ENCODE measurements at places on chromosomes 13 and 19.

DNA sequence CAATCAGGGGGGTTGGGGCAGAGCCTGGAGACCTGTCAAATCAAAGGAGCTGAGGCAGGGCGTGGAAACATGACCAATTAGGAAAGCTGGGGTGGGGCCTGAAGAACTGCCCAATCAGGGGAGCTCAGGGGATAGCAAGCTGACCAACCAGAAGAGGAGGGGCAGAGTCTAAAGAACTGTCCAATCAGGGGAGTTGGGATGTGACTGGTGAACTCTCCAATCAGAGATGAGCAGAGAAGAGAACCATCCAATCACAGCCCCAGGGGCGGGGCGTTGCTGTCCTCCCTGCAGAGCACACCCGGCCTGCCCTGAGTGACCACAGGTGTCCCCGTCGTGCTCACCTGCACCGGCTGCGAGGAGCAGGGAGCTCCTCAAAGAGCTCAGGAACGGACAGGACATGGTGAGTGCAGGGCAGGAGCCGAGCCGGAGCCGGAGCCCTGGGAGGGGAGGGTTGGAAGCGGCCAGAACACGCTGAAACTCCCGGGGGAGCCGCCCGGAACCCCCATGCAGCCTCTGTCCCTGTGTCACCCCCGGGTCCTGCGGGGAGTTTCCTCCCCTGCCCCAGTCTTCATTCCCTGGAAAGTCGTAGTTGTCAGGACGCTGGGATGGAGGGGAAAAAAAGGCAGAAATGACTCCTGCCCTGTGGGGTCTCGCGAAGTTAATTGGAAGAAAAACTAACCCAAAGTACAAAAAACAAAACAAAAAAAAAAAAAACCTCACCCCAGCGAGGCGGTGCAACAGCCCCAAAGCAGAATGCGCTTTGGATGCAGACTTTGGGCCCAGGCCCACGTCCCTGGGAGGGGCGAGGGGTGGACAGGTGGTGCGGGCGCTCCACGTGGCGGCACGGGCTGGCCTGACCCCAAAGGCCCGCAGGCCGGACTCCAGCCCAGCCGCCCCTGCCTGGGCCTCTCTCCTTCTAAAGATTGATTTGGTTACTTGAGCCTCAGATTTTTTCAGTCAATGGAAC is at the start of gene ZNF556:
Gene ZNF556, plus strand, starts transcription at position 311 of the 967 bp plus-strand sequence. Its CDS starts 87 bp downstream, at position 398.
- no peak for DNase-seq

DNA sequence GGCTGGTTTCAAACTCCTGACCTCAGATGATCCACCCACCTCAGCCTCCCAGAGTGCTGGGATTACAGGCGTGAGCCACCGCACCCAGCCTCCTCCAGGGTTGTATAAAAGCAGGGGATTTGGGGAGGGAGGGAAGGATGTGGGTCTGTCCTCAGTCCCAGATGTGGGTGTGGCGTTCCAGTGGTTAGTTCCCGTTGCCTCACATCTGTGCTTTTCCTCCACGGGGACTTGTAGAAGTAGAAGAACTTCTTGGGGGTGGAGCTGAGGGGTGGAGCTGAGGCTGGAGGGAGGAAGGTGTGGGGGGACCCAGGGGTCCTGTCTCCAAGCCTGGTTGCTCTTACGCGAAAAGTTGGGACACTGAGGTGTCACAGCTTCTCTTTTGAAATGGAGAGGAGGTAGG is 514 bp upstream of the MCEMP1 start:
- no peak for DNase-seq

DNA sequence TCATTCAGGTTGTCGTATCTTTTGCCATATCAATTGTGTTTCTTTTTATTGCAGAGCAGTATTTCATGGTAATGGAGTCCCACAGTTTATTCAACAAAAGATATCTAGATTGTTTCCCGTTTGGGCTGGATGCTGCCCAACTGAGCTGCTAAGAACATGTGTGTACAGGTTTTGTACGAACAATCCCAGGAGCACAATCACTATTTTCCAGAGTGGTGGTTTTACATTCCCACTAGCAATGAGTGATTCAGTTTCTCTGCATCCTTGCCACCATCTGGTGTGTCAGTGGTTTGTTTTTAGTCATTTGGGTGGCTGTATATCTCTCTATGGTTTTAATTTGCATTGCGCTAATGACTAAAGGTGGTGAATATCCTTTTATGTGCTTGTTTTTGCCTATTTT is 52.7 kb upstream of the ZDHHC20 start:
- no peak for DNase-seq

DNA sequence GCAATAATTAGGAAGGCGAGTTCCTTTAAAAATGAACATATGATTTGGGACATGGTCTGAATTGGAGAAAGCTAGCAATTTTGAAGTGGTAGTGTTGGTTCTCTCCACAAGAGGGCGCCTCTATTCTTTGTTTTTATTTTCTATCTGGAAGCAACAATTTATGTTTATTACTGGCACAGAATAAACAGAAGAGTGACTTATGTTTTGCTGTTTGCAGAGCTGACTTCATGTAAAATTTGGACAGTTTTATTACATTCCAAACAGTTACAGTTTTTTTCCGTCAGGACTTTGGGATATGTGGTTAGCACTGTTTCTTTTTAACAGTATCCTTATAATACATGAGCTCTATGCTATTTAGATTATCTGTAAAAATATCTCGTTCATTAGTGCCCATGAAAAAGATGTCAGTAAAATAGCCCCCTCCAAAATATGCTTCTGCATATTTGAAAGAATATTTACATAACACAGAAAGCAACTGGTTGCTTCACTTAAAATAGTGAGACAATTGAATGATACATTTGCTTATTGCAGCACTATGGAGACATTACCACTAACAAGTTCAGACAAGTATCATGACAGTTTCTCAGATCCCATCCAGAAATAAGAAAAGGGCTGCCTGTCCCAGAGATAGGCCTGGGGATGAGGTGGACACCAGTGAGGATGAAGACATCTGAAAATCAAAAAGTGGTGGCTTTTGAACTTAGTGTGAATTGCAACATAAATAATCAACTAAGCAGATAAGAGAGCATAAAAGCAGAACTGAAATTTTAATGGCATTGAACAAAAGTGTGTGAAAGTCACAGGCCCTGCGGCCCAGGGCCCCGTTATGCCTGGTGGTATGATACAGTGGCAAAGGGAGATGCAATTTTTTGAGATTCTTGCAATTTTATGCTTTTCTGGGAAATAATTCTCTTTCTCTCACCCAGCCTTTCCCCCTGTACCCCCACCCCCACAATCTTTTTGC is 32.3 kb upstream of the FGF9 start:
- DNase-seq = peak; percentile 28

DNA sequence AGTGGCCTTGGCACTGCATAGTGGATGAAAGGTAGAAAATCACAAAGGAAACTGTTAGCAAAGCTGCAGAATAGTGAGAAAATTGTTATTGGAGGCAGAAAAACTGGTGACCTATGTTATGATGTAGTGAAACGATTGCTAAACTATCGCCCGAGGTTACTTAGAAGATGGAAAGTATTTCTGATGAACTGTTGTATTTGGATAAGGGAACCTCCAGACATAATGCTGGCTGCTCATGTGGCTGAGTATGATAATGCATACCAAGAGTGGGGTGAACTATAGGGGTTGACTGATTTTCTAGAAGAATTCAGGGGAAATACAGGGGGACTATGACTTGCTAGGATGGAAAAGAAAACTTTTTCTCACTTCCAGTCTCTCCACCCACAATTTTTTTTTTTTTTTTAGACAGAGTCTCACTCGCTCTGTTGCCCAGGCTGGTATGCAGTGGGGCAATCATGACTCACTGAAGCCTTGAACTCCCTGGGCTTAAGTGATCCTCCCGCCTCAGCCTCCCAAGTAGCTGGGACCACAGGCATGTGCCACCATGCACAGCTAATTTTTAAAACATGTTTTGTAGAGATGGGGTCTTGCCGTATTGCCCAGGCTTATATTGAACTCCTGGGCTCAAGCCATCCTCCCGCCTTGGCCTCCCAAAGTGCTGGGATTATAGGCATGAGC is 4.4 kb upstream of the EID2 start:
- DNase-seq = no peak

- no peak for DNase-seq
Observed at GRCh38 chr19:31548941-31549340, 199.7 kb upstream of the TSHZ3 start.

GRCh38 chr13:100818711-100819110 is 144.1 kb upstream of the TMTC4 start:
- no peak for DNase-seq

DNA sequence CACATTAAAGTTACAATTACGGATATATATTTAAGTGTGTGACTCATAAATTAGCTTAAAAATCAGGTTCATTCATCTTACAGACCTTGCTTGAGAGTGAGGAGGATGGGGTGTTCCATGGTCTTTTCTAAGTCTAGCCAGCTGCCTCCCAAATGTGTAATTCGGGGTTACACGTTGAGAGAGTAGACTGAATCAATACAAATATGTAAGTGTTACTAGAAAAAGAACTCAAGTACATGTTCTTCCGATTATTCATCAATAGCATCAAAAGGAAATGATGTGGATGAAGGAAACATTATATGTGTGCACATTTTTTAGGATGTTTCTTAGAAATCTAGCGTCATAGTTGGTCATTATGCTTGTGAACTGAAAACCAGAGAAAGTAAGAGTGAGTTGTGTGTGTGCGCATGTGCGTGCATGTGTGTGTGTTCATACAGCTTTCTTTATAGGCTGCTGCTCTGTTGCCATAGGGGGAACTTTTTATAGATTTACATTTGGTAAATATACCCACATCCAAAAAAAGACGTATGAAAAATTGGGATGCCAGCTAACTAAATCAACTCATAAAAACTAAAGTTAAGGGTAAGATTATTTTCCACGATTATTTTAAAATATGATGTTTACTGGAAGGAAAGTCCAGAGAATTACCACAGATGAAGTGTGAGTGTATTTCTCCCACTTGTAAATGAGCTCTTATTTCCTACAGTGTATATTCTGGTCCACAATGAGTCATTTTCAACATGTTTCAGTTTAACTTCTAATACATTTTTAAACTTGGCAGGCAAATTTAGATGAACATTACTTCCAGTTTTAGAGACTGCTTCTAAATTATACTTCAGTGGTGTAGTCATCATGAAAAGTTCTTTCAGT is 82.4 kb downstream of the PIBF1 start:
- no peak for DNase-seq

GRCh38 chr13:40288259-40288658 is 378.2 kb downstream of the FOXO1 start:
- no peak for DNase-seq

- DNase-seq = no peak
Observed at GRCh38 chr13:40137400-40137799, 481.9 kb downstream of the COG6 start.

DNA sequence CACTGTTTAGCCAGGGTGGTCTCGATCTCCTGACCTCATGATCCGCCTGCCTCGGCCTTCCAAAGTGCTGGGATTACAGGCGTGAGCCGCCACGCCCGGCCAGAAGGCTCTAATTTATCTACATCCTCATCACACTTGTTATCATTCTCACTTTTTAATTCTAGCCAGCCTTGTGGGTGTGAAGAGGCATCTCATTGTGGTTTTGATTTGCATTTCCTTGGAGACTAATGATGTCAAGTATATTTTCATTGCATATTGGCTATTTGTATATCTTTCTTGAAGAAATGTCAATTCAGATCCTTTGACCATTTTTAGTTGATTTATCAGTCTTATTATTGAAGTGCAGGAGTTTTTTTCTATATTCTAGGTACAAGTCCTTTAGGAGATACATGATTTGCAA is 27.7 kb upstream of the HIF3A start:
- DNase-seq = no peak

DNA sequence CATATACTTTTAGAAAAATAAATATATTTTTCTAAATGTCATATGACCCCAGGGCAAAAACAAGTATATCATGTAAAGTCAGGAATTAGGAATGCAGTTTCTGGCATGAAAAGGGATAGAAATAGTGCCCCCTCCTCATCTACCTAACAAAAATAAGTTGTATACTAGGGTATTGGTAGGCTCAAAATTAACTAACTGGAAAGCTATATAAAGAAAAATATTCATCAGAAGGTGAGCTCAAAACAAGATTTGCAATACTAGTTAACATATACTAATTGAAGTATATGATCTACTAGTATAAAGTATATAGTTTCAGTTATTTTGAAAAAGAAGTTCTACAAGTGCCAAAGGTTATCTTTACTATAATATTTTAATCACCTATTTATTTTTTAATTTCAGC is 200.2 kb downstream of the GPC5 start:
- DNase-seq = no peak

DNA sequence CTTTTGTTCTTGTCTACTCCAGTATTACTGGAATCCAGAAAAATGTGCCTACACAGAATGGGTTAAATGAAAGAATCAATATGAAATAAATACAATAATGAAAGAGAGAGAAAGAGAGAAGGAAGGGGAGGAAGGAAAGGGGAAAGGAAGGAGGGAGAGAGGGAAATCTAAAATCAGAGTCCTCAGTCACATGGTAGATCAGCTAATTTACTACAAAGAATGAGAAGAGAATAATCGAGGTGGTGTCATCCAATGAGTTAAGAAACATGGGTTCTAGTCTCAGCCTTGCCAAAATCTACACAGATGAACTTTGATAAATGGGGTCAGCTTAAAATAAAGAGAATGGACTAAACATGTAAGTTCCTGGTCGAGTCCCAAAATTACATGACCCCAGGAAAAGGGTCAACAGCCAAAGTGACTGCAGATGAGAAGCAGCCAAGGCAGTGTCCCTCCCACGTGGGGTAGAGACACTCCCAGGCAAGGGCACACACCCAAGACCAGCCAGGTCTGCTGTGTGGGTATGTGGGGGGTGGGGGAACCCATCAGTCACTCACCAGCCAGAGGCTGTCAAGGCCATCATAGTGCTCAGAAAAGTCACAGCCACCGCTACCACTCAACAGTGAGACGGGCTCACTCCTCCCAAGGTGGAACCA is 103.6 kb downstream of the STK24 start:
- DNase-seq = no peak

GRCh38 chr19:18408053-18408476 is 10.6 kb upstream of the LRRC25 start:
- DNase-seq = no peak

- peak; percentile 2 for DNase-seq
Observed at GRCh38 chr13:52665325-52665724, 12.7 kb downstream of the SUGT1 start.

GRCh38 chr13:113210833-113211232 is 1.4 kb downstream of the CUL4A start:
- no peak for DNase-seq

DNA sequence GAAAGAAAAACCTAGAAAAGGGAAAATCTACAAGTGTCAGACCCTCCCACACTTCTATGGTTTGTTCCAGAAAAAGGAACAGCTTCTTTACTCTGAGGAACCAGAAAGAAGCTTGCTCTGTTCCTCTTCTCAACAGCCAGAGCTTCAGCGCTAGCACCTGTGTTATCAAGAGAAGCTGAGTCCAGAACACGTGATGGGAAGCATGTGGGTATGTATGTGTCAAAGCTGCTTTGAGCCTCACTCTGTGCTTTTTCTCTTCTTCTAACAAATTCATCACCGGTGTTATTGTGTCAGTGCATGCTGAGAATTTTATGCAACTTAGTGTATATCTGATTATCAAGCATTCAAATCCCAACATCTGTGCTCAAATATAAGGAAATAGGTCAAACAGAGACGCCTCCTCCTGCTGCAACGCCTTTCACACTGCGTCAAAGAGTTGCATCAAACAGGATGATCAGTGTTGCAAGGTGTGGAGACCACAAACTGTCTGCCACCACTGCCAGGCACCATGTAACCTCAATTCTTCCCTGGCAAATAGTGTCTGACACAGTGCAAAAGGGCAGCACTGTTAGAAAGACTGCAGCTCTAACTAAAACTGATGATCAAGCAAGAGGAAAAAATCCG is 83.9 kb downstream of the LRRC63 start:
- peak; percentile 88 for DNase-seq

GRCh38 chr19:36605101-36605876 is at the start of gene ZNF382:
TSS of gene ZNF382 (plus strand) at chr19:36605313. CDS start at chr19:36609915, 4,602 bp downstream.
- peak; percentile 82 for DNase-seq

GRCh38 chr13:101727118-101727517 is 274.6 kb downstream of the ITGBL1 start:
- DNase-seq = no peak
